ENCODE measurements at places on chromosomes 1 and 21.

DNA sequence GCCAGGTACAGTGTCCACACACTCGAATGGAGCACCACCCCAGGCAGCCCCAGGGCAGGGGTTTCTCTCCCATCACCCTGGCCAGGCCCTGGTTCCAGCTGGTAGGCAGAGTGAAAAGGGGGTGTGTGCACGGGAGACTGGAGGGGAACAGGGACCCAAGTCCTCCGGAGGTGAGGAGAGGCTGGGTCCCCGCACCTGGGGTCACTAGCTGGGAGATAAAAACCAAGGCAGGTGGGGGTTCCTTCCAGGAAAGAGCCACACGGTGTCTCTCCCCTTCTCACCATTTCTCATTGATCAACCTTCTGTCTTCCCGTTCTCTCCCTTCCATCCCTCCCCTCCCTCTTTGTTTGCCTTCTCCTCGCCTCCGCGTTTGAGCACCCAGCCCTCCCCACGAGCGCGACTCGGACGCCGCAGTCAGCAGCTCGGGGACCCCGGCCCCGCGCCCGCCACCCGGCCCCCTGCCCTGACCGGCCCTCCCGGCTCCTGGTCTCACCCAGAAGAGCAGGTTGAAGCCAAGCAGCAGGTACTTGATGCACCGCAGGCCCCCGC is 358 bp downstream of the TSPAN2 start:
- DNase-seq, result peak; percentile 52

DNA sequence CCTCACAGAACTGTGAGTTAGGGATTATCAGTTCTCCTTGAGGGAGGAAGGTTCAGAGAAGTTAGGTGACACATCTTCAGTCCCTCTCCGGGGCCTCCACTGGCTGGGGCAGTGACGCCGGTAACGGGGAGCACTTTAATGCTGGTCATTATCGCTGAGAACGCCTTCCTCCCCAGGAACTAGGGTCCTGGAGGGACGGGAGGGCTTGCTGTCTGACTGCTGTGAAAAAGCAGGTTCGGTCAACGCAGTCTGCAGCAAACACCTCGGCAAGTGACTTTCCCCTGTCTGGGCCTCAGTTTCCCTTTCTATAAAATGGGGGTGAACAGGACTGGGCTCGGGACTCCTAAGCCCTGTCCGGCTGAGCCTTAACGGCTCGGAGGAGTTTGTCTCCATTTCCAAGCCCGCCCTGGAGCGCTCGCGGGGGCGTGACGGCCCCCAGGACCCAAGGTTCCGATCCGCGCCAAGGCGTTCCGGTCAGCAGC is 341 bp upstream of the TMEM61 start:
- no peak for DNase-seq

DNA sequence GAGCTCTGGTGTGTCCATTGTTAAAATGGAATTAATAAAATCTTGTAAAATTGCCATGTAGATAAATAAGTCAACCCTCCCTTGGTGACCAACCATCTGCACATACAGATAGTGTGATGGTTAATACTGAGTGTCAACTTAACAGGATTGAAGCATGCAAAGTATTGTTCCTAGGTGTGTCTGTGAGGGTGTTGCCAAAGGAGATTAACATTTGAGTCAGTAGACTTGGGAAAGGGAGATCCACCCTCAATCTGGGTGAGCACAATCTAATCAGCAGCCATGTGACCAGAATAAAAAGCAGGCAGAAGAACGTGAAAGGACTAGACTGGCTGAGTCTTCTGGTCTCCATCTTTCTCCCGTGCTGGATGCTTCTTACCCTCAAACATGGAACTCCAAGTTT is 174.8 kb downstream of the LTN1 start:
- no peak for DNase-seq

GRCh38 chr1:53431805-53432565 is 27.2 kb upstream of the DMRTB1 start:
- no peak for DNase-seq

- no peak for DNase-seq
These were observed 30.5 kb upstream of the ZBTB8A start for GRCh38 chr1:32508761-32509160.

GRCh38 chr1:246320286-246320685 is 186.8 kb downstream of the SMYD3 start:
- no peak for DNase-seq

DNA sequence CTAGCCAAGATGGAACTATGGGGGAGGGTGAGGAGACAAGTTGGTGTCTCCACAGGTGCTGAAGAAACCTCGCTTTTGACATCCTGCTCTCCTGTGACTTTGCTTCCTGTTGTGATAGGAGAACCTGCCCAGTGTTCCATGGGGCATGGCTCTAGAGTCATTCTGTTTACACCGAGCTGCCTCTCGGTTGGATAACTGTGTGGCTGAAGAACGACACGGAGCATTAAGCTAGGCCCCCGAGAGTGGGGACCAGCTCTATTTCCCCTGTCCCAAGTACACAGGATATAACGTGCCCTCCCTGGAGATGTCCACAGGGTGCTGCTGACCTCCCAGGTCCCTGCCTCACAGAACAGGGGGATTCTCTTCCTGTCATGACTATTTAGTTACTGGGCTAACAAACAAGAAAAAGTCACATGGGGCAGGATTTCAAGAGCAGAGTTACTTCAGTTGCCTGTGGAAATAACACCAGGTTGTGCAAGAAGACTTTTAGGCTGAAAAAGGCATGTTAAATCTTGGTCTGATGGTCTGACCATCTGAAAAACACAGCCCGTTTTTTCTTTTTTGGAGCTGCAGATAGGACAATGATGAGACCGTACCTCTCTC is 29.4 kb upstream of the PPP2R5A start:
- no peak for DNase-seq

Data from H1 (cell line).